Esophagus squamous epithelium (tissue), 5 donors: ENCODE measurements at places on chromosomes 5 and 9.

- DNase-seq, result no peak
Observed at GRCh38 chr5:142826741-142827492, 56.7 kb downstream of the ARHGAP26 start.

- DNase-seq, result no peak
Observed at GRCh38 chr5:134758176-134758503, 439 bp upstream of the DDX46 start.

GRCh38 chr9:132175431-132175830, 13.6 kb downstream of the NTNG2 start:
- no peak for DNase-seq

GRCh38 chr5:18771097-18771610, 1136.9 kb downstream of the TAF11L14 start:
- DNase-seq, result no peak
